ENCODE measurements at places on chromosomes 7 and 10. TPM values are rescaled to one million over a fixed set of nuclear protein-coding genes. Genes with fewer than 3 reads are reported as not detected.

MICU1 gene
- total RNA-seq, result 53.1 TPM

VSTM4 gene
- total RNA-seq, result 0.50 TPM

CRHR2 gene
- total RNA-seq, result not detected

HHEX gene
- 15.9 TPM for total RNA-seq

ZNF727 gene
- not detected for total RNA-seq

All from A549 treated with CpdA at 1 μM for 4 hours (cell line).